Cardiac septum (tissue), 1 donor: ENCODE measurements at places on chromosomes 4 and X. TPM values are rescaled to one million over a fixed set of nuclear protein-coding genes. Genes with fewer than 3 reads are reported as not detected.

The VCX gene
- not detected for total RNA-seq

The AMTN gene
- not detected for total RNA-seq

DNA sequence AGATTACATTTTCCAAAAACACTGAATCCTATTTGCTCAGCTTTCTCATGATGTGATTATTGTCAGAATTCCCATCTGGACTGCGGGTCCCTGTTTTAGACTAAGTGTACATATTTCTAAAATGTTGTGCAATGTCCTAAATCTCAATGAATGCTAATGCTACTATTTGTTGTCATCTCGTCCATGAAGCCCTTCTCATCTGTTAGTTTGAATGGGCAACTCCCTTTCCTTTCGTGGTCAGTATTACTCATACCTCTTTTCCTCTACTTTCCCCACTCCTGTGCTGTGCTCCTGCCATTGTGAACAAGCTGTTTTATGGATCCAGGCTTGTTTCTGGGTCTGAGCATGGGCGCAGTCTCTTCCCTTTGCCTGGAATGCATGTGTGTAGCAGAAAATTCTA, 91.0 kb downstream of the MID1 start:
- no peak for DNase-seq

The TLR7 gene
- 0.92 TPM for total RNA-seq

- no peak for DNase-seq
Measured at GRCh38 chr4:13367244-13367643, 116.9 kb downstream of the RAB28 start.
